SHP77 treated with DMSO at 0.1 percent for 48 hours (cell line): ENCODE measurements at places on chromosomes 3 and 15.
A peak's percentile ranks its signal among the peaks of the same experiment; 100 is the strongest.

DNA sequence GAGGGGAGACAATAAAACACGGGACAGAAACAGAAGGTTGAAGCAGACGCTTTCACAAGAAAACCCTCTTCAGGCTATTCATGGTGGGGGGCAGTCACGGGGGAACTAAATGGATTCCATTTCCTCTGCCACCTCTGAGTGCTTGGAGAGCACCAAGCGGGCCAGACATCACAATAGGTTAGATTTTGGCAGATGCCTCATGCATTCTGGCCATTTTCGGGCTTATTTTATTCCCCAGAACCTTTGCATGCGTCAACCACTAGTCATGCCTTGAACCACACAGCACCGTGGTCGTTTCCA, 82.2 kb downstream of the RORA start:
- no peak for DNase-seq

- no peak for DNase-seq
Measured at GRCh38 chr15:59688423-59688781, 718 bp downstream of the BNIP2 start.

DNA sequence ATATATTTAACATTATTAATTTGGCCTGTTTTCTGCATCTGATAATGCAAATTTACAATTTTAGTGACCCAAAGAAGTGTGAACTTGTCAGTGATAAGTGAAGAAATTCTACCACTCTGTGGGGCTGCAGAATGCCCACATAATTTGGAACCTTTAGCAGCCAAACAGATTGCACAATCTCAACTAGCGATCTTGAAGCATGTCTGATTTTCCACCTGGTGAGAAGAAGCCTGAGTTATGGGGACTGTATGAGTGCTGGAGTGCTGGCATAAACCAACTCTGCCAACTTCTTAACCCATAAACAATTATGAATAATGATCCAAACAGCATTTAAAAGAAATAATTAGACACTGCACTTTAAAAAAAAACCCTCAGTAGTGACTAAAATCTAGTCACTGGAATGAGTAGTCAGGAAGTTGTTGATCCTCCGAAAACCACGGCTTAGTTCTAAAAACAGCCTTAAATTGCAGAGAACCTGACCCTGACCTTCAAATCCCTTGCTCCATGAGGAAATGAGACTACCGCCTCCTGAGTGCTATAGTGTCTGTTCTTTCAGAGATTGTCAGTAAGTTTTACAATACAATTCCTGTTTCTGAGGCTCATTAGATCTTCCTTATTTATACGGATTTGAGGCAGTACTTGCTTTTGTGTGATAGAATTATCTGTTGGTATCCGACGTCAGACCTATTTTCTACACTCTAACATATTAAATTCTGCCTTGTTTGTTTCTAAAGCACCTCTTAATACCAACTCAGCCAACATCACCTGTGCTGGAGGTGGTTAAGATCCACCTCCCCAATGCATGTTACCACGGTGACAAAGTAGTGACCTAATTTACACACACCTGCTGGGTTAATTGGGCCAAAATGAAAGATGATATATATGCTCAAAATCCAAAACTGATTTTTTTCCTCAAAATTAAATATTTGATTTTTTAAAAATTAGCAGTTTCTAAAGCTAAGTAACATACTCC, 267.7 kb downstream of the ZBTB20 start:
- DNase-seq: peak; percentile 85

DNA sequence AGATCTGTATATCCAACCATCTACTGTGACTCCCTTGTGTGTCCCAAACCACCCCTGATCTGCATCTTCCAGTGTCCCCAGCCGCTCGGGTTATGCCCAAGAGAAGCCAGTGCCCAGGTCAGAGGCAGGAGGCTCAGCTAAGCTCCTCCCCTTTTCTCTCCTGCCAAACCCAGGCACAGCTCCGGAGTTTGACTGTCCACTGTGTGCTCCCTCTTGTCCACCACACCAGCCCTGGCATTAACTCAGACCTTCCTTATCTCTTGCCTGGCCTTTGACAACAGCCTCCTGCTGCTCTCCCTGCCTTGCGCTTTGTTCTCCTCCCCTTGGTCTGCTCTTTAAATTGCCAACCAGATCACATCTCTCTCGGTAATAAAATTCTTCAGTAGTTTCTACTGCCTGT, 39.3 kb downstream of the DGKG start:
- no peak for DNase-seq
